Thoracic aorta (tissue), 2 donors: ENCODE measurements at places on chromosomes 7 and 10. TPM values are rescaled to one million over a fixed set of nuclear protein-coding genes. Genes with fewer than 3 reads are reported as not detected.
A peak's percentile ranks its signal among the peaks of the same experiment; 100 is the strongest.

Gene LBX1
- total RNA-seq: not detected

Gene ELAPOR2
- total RNA-seq: 11.2 TPM

Gene KIAA1217
- 15.2 TPM for total RNA-seq

Gene PAOX
- total RNA-seq: 7.0 TPM

Gene HMX3
- not detected for total RNA-seq

Gene WEE2
- total RNA-seq: not detected

Gene GSTO2
- 3.0 TPM for total RNA-seq

Gene MYL7
- total RNA-seq: not detected

Gene PTF1A
- not detected for total RNA-seq

GRCh38 chr7:137930581-137930980 lies 71.3 kb downstream of the CREB3L2 start:
- peaks cover 38% of the 10 kb centered on the region for H3K4me1 ChIP-seq
- peak; percentile 41 for DNase-seq
- peak overlapping the region; percentile 84 for H3K27ac ChIP-seq
- H3K4me3 ChIP-seq: no peak overlapping the region
- H3K27me3 ChIP-seq: no peaks in the 10 kb centered on the region
- peaks cover 11% of the 10 kb centered on the region for H3K36me3 ChIP-seq

- no peak overlapping the region for H3K27ac ChIP-seq
- no peaks in the 10 kb centered on the region for H3K36me3 ChIP-seq
- H3K4me1 ChIP-seq: no peaks in the 10 kb centered on the region
- no peaks in the 10 kb centered on the region for H3K27me3 ChIP-seq
Observed at GRCh38 chr10:133484818-133485217, 31.1 kb downstream of the SCART1 start.

DNA sequence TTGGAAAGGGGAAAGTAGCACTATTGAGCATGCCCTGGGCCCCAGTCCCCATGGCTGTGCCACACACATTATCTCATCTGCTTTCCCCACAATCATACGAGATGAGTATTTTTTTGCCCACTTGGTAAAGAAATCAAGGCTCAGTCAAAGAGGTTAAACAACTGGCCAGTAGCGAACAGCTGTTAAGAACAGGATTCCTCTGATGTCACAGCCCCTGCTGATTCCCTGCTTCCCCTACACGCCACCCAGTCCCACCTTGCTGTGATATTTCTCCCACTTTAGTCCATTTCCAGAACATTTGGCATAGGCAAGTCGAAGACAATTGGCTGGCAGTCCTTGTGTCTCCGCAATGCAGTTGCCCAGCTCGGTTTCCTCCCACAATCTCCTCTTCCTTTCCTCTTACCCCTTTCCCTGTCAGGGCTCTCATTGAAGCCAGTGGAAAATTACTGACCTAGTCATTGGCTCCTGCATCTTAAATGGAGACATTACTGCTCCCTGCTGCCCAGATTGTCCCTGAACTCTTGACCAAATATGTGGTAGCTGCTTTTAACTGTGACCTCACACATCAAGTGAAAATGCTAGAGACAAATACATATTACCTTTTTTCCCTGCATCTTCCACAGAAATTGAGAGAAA lies 56.5 kb upstream of the EEPD1 start:
- no peak for DNase-seq
- no peak overlapping the region for H3K27ac ChIP-seq
- no peaks in the 10 kb centered on the region for H3K27me3 ChIP-seq
- no peaks in the 10 kb centered on the region for H3K36me3 ChIP-seq

GRCh38 chr10:8453587-8453986 lies 399.1 kb downstream of the GATA3 start:
- H3K27ac ChIP-seq: no peak overlapping the region
- peak; percentile 5 for DNase-seq
- peaks cover 24% of the 10 kb centered on the region for H3K4me1 ChIP-seq
- H3K36me3 ChIP-seq: no peaks in the 10 kb centered on the region
- peak overlapping the region; percentile 28 for H3K4me3 ChIP-seq

GRCh38 chr7:137816696-137817320 lies 30.0 kb downstream of the DGKI start:
- H3K27ac ChIP-seq: no peak overlapping the region
- no peak overlapping the region for H3K4me3 ChIP-seq
- no peaks in the 10 kb centered on the region for H3K27me3 ChIP-seq
- H3K36me3 ChIP-seq: no peaks in the 10 kb centered on the region
- no peak for DNase-seq

DNA sequence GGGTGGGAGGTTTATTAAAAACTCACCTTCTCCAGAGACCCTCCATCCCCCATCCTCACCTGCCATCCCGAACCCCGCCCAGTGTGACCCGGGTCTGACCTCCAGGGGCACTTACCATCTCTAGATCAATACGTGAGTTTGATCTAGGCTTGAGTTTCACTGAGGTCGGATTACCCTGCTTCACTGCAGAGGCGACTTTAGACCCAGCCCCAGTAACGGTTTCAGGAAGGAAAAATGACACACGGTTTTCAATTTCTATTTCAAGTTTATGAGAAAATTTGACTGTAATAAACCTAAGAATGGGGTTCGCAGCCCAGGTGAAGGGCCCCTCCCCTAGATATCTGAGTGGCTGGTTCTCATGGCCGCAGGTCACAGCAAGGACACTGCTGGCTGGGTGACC lies 33.1 kb downstream of the RCC1L start:
- peaks cover 10% of the 10 kb centered on the region for H3K36me3 ChIP-seq

DNA sequence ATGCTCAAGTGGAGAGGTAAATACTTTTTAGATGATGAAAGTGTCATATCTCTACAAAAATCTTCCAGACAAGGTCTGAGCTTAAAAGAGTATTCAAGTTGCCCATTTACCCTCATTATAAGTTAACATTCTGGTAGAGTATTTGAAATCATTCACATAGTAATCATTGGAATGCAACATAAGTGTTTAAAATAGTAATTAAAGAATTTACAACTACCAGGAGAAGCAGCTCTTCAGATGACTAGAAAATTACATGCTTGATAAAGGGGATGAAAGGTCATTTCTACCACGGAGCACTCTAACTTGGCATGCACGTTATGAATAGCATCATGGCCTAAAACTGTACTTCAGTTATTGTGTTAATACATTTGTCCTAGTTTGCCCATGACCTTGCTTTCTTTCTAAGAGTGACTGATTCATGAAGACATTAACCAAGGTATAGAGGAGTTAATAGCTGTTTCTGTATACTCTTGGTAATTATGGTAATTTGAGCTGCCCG lies 120.0 kb downstream of the SEMA3E start:
- H3K27me3 ChIP-seq: no peaks in the 10 kb centered on the region
- H3K27ac ChIP-seq: no peak overlapping the region
- no peaks in the 10 kb centered on the region for H3K4me1 ChIP-seq
- H3K36me3 ChIP-seq: no peaks in the 10 kb centered on the region

GRCh38 chr7:14905764-14906163 lies 3.2 kb upstream of the DGKB start:
- no peak overlapping the region for H3K27ac ChIP-seq
- H3K27me3 ChIP-seq: no peaks in the 10 kb centered on the region
- no peak for DNase-seq
- H3K4me1 ChIP-seq: peaks cover 6% of the 10 kb centered on the region

- H3K36me3 ChIP-seq: no peaks in the 10 kb centered on the region
- H3K27me3 ChIP-seq: no peaks in the 10 kb centered on the region
- peaks cover 7% of the 10 kb centered on the region for H3K4me1 ChIP-seq
- no peak overlapping the region for H3K4me3 ChIP-seq
- no peak overlapping the region for H3K27ac ChIP-seq
Observed at GRCh38 chr10:31932838-31933237, 4.2 kb upstream of the ARHGAP12 start.

- H3K36me3 ChIP-seq: no peaks in the 10 kb centered on the region
- no peaks in the 10 kb centered on the region for H3K27me3 ChIP-seq
- no peak overlapping the region for H3K4me3 ChIP-seq
- H3K27ac ChIP-seq: no peak overlapping the region
- H3K4me1 ChIP-seq: no peaks in the 10 kb centered on the region
- no peak for DNase-seq
Observed at GRCh38 chr10:72524489-72524888, 101.4 kb downstream of the MICU1 start.

DNA sequence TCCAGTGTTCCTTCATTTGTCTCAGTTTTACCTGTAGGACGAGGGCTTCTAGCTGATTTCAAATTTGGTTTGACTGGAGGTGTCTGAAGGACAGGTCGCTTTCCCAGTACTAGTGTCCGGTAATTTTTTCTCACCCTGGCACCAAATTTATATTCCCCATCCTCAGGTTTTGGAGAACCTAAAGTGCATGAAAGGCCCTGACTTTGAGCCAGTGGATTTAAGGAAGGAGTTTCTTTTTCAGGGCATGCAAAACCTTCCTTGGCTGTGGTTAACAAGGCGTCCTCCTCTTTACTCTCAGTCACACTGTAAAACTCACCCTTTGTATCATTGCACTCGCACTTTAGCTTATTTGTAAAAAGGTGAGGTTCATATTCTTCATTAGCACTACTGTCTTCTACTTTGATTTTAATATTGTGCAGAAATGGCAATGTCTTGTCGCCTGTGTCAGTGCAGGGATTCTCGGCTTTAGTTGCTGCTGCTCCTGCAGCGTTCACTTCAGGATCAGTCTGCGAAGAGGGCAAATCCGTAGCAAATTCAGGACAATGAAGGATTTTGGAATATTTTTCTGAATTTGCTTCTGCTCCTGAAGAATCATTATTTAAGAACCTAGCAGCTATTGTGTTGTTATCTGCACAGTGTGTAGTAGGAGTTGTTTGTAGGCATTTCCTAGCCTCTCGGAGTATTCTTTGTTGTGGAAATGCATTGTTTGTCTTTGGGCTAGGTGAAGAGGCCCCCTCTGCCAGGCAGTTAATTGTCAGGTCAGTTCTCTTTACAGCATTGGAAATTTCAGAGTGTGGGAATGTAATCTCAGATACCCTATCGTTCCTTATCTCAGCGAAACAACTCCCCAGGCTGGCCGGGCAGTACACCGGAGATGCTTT lies 9.9 kb downstream of the SKIDA1 start:
- peak overlapping the region; percentile 22 for H3K27ac ChIP-seq
- H3K4me1 ChIP-seq: peaks cover 9% of the 10 kb centered on the region
- H3K4me3 ChIP-seq: peak overlapping the region; percentile 78
- H3K27me3 ChIP-seq: no peaks in the 10 kb centered on the region
- H3K36me3 ChIP-seq: no peaks in the 10 kb centered on the region

GRCh38 chr10:30630571-30630970 lies 1.0 kb upstream of the LYZL2 start:
- DNase-seq: no peak
- no peaks in the 10 kb centered on the region for H3K27me3 ChIP-seq
- no peak overlapping the region for H3K27ac ChIP-seq
- no peaks in the 10 kb centered on the region for H3K4me1 ChIP-seq
- no peaks in the 10 kb centered on the region for H3K36me3 ChIP-seq

GRCh38 chr10:59799421-59799820 lies 46.2 kb upstream of the MRLN start:
- no peak for DNase-seq
- no peak overlapping the region for H3K4me3 ChIP-seq
- H3K36me3 ChIP-seq: peaks cover 19% of the 10 kb centered on the region

- no peaks in the 10 kb centered on the region for H3K27me3 ChIP-seq
- no peak for DNase-seq
- no peaks in the 10 kb centered on the region for H3K4me1 ChIP-seq
- no peak overlapping the region for H3K4me3 ChIP-seq
- no peaks in the 10 kb centered on the region for H3K36me3 ChIP-seq
Observed at GRCh38 chr7:157501581-157501980, 164.8 kb downstream of the DNAJB6 start.

DNA sequence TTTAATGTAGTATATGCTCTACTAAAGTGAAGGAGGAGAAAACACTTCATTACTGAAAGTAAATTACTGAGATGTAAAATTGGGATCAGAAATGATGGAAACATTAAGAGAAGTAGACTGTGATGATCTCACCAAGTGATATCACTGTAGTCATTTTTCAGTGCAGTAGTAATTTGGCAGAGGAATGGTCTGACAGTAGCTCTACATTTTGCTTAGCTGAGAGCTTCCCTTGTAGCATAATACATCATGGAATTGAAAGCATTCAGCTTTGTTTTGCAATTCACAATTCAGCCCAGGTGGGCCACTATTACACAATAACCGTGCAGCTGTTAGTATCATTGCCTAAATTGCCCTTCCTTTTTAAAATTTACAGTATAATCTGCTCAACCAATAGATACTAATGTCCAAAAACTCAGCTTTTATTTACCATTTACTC lies 19.4 kb upstream of the CABCOCO1 start:
- H3K36me3 ChIP-seq: no peaks in the 10 kb centered on the region
- H3K27ac ChIP-seq: no peak overlapping the region
- no peak for DNase-seq
- H3K4me1 ChIP-seq: peaks cover 6% of the 10 kb centered on the region

GRCh38 chr7:29146057-29146706 lies at the start of gene CPVL:
CPVL (minus strand) TSS chr7:29146537; CDS start chr7:29121061, 25,476 bp downstream.
- H3K27me3 ChIP-seq: no peaks in the 10 kb centered on the region
- H3K27ac ChIP-seq: no peak within 1 kb of the TSS
- H3K4me1 ChIP-seq: no peaks in the 10 kb centered on the region
- H3K4me3 ChIP-seq: peak within 1 kb of the TSS; percentile 68
- no peak for DNase-seq

- H3K4me1 ChIP-seq: no peaks in the 10 kb centered on the region
- H3K27ac ChIP-seq: no peak overlapping the region
- no peaks in the 10 kb centered on the region for H3K27me3 ChIP-seq
Observed at GRCh38 chr10:5274795-5275194, 78.2 kb downstream of the AKR1C4 start.

DNA sequence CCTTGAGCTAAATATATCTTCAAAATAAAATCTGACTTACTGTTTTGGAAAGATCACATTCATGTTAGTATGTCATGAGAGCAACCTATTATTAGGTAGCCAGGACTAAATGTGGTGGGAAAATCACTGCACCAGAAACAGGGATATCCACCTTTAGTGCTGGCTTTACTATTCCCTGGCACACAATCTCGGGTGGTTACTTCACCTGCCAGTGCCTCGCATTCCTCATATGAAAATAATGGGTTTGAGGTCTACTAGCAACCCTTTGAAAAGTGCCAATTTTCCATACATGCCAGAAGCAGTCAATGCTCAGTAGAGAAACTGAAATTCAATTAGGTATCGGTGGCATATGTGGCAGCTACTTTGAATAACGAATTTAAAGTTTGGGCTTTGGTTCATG lies 36.8 kb downstream of the PTN start:
- no peak for DNase-seq
- no peak overlapping the region for H3K4me3 ChIP-seq
- H3K27ac ChIP-seq: no peak overlapping the region
- no peaks in the 10 kb centered on the region for H3K27me3 ChIP-seq
- no peaks in the 10 kb centered on the region for H3K4me1 ChIP-seq

- H3K27me3 ChIP-seq: no peaks in the 10 kb centered on the region
- no peak overlapping the region for H3K4me3 ChIP-seq
- H3K27ac ChIP-seq: no peak overlapping the region
- H3K4me1 ChIP-seq: peaks cover 3% of the 10 kb centered on the region
Observed at GRCh38 chr7:921581-922333, 32.7 kb downstream of the ADAP1 start.

DNA sequence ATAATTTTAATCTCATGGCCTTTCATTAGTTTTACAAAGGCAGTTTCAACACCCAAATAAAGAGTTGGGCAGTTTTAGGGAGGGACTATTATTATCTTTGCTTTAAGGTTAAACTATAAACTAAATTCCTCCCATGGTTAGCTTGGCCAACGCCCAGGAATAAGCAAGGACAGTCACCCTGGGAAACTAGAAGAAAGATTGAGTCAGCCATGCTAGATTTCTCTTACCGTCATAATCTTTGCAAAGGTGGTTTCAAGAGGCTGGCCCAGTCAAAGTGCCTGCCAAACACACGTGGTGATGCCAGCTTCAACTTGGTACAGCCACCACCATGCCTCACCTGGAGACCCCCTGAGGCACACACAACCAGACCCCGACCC lies 317.4 kb upstream of the SP8 start:
- H3K36me3 ChIP-seq: no peaks in the 10 kb centered on the region
- no peak for DNase-seq
- H3K27ac ChIP-seq: no peak overlapping the region
- no peaks in the 10 kb centered on the region for H3K4me1 ChIP-seq
